Hematopoietic multipotent progenitor cell treated with erythropoietin and hydrocortisone succinate and interleukin-3 and kit ligand, for 8 days (in vitro differentiated cells): ENCODE measurements at places on chromosomes 11 and 22.
A peak's percentile ranks its signal among the peaks of the same experiment; 100 is the strongest.

DNA sequence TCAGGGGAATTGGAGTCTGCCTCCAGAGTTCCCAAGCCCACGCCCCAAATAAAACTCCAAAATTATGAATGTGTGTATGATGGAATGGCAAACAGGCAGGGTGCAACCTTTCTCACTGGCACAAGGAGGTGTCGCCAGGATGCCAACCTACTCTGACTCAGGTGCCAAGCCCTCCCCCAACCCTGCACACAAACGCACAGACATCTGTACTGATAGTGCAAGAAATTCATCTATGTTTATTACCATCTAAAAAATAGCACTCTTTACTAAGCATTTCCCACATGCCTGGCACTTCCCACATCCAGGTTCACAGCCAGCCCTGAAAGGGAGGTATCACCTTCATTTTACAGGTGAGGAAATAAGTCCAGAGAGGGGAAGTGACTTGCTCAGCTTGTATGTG, 1.2 kb downstream of the PLA2G3 start:
- no peak for DNase-seq

GRCh38 chr11:94635072-94635471, 67.9 kb downstream of the PIWIL4 start:
- no peak for DNase-seq

DNA sequence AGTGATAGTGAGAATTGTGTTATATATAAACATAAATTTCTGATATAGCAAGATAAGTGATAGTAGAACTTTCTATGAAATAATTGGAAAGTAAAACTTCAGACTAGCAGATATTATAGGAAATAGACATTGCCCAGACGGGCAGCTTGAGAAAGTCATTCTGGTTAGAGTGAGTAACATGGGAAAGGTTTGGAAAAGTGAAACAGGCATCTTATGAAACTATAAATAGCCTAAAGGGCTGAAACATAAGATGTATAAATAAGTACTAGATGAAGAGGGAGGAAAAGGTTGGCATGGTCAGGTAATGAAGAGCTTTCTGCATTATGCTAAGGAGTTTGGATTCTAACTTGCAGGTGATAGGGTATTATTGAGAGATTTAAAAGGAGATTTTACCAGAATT, 101.3 kb downstream of the DYNC2H1 start:
- DNase-seq, result no peak

GRCh38 chr11:32849761-32850160, 20.0 kb downstream of the PRRG4 start:
- no peak for DNase-seq

DNA sequence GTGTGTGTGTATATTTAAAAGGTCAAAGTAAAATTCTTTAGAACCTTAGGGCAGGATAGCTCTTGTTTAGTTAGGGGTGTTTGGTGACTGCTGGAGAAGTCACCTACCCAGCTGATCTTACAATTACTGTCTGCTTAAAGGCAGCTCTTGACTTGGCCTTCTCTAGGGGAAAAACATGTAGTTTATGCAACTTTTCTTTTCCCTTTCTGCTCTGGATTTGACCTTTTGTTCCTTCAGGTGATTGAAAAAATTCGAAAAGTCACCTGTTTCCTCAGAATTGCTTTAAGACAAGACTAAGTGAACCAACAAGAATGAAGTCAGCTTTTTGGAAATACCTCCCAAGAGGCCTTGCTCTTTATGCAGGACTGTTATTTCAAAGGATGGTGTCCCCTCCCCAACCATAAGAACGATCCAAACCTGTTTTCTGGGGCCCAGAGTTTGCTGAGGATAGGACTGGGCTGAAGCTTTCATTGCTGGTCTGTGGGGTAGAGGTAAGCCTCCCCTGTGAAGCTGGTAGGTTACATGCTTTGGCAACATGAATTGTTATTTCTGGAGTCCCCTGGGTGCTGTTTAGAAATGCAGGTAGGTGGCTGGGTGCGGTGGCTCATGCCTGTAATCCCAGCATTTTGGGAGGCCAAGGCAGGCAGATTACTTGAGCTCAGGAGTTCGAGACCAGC, 111.2 kb downstream of the PTPRJ start:
- no peak for DNase-seq

GRCh38 chr11:22822203-22822602, 7.4 kb downstream of the SVIP start:
- DNase-seq, result no peak

GRCh38 chr11:12893787-12894672, 115.1 kb upstream of the RASSF10 start:
- DNase-seq, result peak; percentile 48
